Epithelial cell of proximal tubule (primary cell): ENCODE measurements at places on chromosomes 13 and 19. TPM values are rescaled to one million over a fixed set of nuclear protein-coding genes. Genes with fewer than 3 reads are reported as not detected.

GRCh38 chr19:3664879-3665642 is 35.2 kb downstream of the PIP5K1C start:
- DNase-seq, result no peak

DNA sequence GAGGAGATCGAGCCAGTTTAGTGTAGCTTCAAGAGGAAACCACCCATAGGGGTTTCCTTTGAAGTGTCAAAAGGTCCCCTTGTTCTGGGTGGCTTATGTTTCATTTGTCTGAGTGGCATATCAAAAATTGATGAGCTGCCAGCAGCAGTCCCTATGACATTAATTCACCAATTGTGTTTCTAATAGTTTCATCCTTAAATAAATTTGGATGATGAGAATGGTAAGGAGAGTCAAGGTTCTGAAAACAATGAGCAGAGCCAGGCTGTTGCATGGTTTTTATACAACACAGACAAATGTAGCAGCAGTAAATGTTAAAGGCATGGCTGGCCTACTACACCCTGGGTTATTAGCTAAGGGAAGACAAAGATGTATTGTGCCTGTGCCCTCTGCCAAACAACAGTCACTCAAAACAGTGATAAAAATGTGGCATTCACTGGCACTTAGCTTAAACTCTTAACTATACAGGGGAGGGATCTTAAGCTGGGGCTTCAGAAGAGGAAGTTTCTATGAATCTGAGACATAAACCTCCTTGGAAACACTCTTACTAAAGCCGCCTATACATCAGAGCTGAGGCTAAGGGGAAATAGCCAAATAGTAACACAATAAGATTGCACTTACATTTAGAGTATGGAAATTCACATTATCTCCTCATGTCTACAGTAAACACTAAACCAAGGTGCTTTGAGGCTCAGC is 200.5 kb downstream of the POU4F1 start:
- DNase-seq, result no peak

The CDX2 gene
- total RNA-seq, result not detected in 2 replicates

GRCh38 chr19:41927497-41928192 is 604 bp downstream of the ERFL start:
- DNase-seq, result no peak

DNA sequence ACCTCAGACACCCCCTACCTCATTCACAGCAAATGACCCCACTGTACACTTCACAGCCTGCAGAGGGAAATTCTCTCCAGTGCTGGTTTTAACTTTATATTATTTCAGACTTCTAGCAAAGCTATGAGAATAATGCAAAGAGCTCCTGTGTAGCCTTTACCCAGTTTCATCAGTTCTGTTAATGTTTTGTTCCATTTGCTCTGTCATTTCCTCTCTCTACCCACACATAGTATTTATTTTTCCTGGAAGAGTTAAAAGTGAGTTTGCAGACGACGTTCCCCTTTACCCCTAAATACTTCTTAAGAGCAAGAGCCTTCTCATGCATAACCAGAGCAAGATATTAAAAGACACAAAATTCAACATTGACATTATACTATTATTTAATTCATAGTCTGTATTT is 49.9 kb upstream of the ADGRE1 start:
- DNase-seq, result no peak

GRCh38 chr19:2747349-2747748 is 7.5 kb upstream of the SLC39A3 start:
- no peak for DNase-seq

DNA sequence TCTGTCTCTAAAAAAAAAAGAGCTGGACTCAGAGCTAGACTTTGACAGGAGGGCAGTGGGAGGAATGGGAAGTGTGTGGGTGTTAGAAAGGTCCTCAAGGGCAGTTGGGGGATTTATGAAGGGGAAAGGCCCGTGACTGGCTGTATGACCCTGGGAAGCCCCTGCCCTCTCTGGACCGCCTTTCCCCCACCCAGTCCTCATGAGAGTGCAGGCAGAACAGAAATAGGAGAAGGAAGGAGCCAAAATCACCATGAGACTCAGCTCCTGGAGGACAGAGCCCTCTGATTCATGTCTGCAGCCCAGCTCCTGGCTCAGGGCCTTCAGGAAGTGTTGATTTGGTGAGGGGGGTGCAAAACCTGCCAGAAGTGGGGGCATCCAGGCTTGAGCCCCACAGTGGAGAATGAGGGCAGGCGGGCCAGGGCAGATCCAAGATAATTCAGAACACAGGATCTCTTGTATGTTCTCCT is 8.7 kb upstream of the SMG9 start:
- DNase-seq, result no peak

The FBN3 gene
- total RNA-seq, result 0.06 TPM in 1 of 2 replicates, not detected in the other

DNA sequence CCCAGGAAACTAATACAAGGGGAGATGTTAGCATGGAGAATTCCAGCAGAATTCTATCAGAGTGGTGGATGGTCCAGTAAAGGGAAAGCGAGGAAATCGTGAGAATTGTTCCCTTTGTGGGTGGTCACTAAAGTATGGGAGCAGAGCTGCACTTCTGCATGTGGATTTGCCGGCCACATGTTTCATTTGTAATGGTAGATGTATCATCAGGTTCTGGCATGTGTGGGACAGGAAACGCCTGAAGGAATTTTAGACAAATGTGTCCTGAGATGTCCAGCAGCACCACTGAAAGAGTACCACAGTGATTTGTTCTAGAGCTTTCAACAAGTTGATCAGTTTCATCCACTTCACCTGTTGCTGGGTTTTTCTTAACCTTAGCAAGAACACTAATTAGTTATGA is 308.4 kb downstream of the SHISA2 start:
- no peak for DNase-seq

GRCh38 chr13:51629491-51630287 is 45.4 kb downstream of the WDFY2 start:
- no peak for DNase-seq

DNA sequence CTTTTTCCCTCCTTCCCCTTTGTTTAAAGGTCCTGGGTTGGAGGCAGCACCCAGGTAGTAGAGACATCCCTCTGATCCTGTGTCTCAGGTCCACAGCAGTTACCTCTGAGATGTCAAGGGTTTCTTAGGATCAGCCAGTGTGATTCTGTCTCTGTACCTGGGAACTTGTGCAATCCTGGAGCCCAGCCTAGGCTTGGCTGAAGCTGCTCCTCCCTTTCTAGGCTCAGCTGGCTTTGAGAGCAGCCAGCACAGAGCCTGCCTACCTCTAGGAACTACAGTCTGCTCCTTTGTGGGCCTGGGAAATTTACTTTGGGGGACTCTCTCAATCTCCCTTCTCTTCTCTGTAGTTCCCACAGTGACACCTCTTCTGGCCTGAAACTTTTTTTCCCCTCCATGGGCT is 171.6 kb downstream of the MTUS2 start:
- no peak for DNase-seq

The PRODH2 gene
- not detected in 2 replicates for total RNA-seq

DNA sequence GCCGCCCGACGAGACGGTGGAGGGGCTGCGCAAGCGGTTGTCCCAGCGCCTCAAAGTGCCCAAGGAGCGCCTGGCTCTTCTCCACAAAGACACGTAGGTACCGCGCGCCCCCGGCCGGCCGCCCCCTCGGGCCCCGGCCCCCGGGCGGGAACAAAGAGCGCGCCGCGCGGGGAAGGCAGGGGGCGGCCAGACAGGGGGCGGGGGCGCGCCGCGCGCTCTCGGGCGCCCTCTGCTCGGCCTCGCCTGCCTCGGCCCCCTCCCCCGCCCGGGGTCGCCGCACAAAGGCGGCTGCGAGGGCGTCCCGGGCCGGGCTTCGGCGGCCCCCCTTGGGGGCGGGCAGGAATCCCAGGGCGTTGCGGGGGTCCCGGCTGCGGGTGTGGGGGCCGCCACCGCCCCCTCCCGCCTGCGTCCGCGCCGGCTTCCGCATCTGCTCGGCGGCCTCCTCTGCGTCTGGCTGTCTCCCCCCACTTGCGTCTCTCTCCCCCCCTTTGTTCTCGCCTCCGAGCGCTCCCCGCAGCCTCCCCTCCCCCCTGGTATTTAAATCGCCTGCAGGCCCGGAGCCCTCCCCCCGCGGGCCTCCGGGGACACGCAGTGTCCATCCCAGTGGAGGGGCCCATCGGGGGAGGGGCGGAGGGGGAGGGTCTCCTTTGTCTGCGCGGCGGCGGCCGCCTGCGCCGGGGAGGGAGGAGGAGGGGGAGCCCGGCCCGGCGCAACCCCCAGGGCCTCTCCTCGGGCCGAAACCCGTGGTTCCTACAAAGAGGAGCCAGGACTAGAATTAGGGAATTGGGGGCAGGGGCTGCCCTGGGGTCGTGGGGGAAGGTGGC is 2.3 kb downstream of the MIDN start:
- no peak for DNase-seq

GRCh38 chr13:21078501-21078900 is 17.1 kb upstream of the LATS2 start:
- no peak for DNase-seq

The ANKRD24 gene
- total RNA-seq, result not detected in 2 replicates

The TNFSF13B gene
- total RNA-seq, result 0.12 and 0.51 TPM in 2 replicates

The EDNRB gene
- total RNA-seq, result 0.36 and 0.86 TPM in 2 replicates

DNA sequence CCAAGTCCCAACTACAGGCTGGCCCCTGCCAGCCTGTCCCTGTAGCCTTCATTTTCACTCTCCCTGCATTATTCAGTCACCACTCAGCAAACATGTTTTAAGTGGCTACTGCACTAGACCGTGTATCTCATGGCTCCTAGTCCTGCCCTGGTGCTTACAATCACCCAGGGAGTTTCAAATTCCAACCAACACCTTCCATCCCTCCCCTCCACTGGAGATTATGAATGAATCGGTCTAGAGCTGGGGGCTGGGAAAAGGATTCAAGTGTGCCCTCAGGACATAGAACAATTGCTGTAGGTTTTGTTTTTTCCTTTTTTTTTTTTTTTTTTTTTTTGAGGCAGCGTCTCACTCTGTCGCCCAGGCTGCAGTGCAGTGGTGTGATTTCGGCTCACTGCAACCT is 15.0 kb upstream of the TNFAIP8L1 start:
- DNase-seq, result no peak

GRCh38 chr19:15443838-15444237 is 5.9 kb downstream of the WIZ start:
- no peak for DNase-seq

GRCh38 chr13:72290962-72291681 is 424.1 kb upstream of the DACH1 start:
- peak; percentile 89 for DNase-seq

The GRIN2D gene
- total RNA-seq, result 0.14 and 0.98 TPM in 2 replicates

GRCh38 chr13:80382576-80382975 is 41.6 kb upstream of the SPRY2 start:
- DNase-seq, result no peak

- no peak for DNase-seq
Measured at GRCh38 chr13:99087954-99088491, 110.2 kb upstream of the DOCK9 start.

DNA sequence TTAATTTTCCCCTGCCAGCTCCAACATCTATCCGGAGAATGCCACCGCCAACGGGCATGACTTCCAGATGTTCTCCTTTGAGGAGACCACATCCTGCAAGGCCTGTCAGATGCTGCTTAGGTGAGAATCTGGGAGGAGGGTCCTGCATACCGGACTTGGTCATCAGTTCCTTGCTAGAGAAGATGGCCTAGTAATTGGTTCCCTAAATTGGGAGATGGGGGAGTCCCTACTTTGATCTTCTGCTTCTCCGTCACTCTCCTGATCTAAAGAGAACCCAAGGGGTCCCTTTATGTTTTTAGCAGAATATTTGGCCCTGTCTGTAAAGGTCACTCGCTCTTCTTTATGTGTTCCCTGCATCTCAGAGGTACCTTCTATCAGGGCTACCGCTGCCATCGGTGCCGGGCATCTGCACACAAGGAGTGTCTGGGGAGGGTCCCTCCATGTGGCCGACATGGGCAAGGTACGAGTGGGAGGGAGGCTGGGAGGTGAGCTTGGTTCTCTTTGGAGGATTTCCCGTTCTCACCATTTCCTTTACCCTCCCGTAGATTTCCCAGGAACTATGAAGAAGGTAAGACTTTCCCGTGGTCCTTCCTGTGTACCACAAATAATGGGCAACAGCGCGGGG is 54.1 kb upstream of the ADGRE1 start:
- no peak for DNase-seq

- DNase-seq, result no peak
Measured at GRCh38 chr19:38057959-38058690, 151.1 kb downstream of the SIPA1L3 start.

DNA sequence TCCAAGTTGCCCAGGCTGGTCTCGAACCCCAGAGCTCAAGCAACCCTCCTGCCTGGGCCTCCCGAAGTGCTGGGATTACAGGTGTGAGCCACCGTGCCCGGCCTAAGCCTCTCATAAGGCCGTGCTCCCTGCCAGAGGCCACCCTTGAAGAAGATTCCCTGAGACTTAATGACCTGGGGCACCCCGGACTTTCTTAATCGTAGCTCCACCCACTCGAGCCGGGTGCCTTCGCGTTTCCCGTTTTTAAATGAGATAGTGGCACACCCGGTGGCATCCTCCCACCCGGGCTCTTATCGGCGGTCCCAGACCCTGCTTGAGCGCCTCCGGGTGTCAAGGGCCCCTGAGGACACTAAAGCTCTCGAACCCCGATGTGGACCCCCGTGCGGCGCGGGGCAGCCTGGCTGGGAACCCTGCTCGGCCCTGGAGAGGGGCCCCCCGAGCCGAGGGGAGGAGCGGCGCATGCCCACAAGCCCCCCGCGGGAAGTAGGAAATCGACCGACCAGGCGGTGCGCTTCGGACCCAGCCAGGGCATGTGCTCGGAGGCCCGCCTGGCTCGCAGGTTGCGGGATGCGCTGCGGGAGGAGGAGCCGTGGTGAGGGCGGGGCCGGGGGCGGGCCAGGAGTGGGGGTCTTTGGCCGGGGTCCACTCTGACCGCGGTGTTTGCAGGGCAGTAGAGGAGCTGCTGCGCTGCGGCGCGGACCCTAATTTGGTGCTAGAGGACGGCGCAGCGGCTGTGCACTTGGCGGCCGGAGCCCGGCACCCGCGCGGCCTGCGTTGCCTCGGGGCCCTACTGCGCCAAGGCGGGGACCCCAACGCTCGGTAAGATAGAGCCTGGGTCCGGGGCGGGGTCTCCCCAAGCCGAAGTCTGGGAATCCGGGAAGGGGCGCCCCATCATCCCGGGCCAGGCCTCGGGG is at the start of gene ANKLE1:
Gene ANKLE1 (plus strand): TSS at position 511 of the 914 bp plus-strand sequence. CDS start 20 bp downstream, at position 531.
- DNase-seq, result no peak

The NANOS3 gene
- total RNA-seq, result not detected in 2 replicates

- no peak for DNase-seq
Measured at GRCh38 chr13:99868767-99869166, 102.8 kb downstream of the ZIC5 start.

GRCh38 chr19:46785054-46785979 is 3.1 kb downstream of the SLC1A5 start:
- no peak for DNase-seq

- DNase-seq, result no peak
Measured at GRCh38 chr13:49040872-49041271, 65.2 kb downstream of the FNDC3A start.

DNA sequence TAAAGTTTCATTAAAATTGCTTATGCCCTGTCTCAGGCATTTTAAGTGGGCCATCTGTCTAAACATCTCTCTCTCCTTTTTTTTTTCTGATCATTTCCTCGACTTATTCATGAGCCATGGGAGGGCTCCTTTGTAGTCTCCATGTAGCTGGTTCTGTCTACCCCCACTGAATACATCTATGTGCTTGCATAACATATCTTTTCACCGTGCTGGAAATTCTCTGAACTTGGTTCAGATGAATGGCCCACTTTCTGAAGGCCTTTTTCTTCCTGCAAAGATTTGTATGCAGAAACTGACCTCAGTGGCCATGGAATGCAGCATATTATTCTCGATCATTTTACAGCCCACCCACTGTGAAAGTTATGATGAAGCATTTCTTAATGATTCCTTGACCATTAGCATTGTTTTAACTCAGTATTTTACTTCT is 225.3 kb downstream of the GGACT start:
- no peak for DNase-seq
